ENCODE measurements at places on chromosomes 12 and 14. TPM values are rescaled to one million over a fixed set of nuclear protein-coding genes. Genes with fewer than 3 reads are reported as not detected.

DNA sequence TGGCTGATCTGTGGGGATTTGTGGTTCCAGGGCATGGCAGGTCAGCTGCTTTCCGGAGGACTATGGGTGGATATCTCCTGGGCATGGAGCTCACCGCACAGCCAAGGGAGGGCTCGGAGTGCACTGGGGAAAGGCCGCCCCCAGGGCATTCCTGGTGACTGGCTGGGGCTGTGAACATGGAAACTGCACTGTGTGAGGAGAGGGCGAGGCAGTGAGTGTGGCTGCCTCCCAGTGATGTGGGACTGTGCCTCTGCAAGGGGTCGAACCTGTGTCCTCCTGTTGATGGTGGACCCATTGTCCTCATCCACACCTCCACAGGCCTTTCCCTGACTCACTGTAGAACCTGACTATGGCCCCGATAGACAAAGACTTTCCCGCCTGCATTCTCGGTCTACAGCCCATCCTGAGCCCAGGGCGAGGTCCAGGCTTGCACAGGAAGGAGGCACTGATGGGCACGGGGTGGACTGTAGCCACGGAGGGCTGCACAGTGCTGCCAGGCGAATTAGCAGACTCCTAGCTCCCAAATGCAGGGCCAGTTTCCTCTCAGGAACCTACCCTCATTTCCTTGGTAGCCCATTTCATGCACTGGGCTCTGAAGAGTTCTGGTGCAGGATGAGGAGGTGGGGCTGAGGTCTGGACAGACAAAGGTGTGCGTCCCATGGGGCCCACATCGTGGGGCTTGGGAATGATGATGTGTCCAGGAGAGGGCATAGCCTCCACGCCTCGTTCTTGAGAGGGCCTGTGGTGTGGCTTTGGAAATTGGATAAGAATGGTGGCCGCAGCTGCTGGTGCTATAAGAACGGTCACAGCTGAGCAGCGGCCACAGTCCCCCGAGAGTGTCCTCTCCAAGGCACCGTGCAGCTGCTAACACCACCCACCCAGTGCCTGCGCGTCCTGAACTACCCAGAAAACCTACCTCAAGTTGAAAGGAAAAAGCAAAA, 415.1 kb downstream of the TMEM121 start:
- no peak for DNase-seq

DNA sequence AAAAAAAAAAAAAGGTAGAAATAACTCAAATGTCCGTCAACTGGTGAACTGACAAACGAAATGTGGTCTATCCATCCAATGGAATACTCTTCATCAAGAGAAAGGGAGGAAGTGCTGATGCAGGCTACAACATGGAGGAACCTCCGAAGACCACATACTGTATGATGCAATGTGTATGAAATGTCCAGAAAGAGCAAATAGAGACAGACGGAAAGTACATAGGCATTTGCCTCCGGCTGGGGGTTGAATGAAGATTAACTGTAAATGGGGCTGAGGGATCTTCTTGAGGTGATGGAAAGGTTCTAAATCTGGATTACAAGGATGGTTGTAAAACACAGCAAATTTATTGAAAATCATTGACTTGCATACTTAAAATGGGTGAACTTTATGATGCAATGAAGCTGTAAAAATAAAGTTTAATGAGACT, 35.4 kb downstream of the DLK1 start:
- no peak for DNase-seq

DNA sequence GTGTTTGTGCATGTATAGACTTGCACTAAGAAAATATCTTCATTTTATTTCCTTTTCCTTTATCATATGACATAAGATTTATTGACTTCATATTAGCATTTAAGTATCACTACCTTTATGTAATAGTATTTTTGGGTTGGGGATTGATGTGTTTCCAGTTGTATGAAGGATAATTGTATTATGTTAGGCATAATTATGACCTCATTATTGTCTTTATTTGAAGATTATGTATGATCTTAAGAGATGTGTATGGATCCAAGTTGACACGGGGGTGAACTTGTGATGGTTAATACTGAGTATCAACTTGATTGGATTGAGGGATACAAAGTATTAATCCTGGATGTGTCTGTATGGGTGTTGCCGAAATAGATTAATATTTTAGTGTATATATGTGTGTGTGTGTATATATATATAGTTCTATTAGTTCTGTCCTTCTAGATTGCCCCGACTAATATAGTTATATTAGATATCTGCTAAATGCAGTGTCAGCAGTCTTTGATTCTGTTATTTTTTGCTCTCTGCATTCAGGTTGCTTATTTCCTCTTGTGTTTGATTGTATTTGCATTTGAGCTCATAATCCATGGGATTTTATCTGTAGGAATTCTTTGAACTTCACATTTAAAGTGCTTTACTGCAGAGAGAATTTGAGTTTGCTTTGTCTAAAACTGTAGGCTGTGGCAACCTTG, 211.0 kb downstream of the TMEM117 start:
- DNase-seq, result no peak

- DNase-seq, result no peak
Observed at GRCh38 chr14:100045642-100046344, 19.4 kb upstream of the EVL start.

DNA sequence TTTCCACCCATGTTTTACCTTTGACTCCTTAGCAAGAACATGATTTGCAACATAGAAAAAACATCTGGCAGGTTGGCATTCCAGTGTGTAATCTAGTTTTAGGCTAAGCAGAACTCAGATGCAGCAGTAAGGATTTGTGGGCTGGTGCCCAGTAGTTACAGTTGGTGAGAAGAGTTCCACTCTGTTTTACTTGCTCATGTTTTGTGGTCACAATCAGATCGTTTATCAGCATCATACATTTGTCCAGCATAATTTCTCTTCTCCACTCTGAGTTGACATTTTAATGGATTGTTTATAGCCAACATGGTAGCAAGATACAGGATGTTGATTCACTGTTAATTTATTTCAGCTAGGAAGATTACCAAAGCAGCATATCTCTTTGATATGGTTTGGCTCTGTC, 120.0 kb downstream of the PDE6H start:
- no peak for DNase-seq

GRCh38 chr14:70186900-70187451, 1.8 kb downstream of the SLC8A3 start:
- DNase-seq, result no peak

GRCh38 chr12:34287437-34287836, 265.1 kb downstream of the ALG10 start:
- DNase-seq, result no peak

- no peak for DNase-seq
Observed at GRCh38 chr12:92639017-92639416, 63.8 kb upstream of the PLEKHG7 start.

DNA sequence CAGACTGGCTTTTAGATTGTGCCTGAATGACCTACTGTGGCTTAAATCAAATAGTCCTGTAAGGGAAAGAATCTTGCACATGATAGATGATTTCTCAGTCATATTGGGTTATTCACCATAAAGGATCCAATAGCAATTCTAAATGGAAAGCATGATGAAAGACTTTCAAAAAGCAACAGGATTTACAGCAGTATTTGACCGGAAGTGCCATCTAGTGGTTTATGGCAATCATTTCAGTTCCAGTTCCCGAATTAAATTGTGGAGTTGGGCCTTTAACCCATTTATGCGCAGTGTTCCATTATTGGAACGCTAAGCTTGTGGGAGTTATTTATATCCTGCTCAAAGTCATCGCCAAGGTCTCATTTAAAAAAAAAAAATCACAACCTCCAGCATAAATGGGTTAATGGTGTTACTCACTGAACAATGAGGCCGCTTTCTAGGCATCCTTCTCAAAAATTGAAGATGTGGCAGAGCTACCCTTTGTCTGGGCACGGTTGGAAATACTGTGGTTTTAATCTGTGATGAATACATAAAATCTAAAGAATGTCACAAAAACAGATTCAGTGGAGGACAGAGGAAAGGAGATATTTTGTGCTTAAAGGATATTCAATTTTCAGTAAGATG, 60.8 kb upstream of the REP15 start:
- DNase-seq, result no peak

GRCh38 chr12:11884706-11885105, 186.0 kb upstream of the BCL2L14 start:
- no peak for DNase-seq

- no peak for DNase-seq
Observed at GRCh38 chr12:121789233-121789781, 4.2 kb downstream of the RHOF start.

DNA sequence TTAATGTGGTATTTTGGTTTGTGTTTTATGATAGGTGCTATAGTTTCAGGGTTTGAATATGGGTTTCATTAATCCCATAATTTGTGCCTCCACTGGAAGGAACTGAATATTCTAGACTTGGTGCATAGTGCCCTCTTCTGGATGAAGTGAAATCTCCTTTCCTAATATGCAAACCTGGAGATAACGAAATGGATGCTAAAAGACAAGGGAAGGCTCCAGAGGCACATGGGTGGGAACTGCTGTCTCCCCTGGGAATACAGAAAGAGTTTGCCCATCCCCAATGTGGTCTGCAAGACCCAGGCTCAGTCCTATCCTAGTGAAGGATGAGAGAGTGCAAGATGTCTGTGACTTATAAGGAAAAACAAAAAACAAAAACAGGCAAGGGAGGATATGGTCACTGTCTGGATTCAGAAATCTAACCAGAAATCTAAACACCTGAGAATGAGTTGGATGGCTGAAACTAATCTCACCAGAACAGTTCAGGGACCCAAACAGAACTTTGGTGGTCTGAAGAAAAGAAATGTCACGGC, 142.3 kb upstream of the TMPO start:
- no peak for DNase-seq

GRCh38 chr14:91048265-91048664, 12.2 kb downstream of the RPS6KA5 start:
- DNase-seq, result no peak

DNA sequence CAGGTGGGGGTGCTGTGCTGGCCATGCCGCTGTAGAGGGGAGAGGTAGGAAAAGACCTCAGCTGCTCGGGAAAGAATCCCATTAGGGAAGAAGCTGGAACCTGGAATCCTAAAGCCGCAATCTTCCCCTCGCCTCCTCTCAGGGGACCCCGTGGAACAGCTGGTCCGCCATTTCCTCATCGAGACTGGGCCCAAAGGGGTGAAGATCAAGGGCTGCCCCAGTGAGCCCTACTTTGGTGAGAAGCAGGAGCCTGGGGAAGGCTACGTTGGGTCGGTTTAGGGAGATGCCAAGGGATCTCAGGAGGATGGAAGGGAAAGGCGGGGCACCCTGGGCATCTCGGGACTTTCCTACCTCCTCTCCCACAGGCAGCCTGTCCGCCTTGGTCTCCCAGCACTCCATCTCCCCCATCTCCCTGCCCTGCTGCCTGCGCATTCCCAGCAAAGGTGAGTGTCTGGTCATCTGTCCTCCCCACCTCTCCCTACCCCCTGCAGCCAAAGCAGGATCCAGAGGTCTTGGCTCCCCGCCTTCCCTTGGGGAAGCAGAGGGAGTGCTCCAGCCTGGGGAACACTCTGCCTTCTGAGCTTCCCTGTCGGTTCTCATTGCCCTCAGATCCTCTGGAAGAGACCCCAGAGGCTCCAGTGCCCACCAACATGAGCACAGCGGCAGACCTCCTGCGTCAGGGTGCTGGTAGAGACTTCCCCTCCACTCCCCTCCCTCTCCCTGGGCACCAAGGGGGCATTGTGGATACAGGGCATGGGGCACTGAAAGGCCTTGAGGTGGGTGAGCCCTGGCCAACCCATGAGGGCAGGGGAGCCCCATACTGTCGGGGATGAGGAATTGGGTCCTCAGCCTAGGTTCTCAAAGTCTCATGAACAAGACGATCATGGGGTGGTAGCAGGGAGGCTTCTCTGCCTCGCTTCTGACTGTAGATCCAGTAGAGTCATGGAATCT, 12.4 kb downstream of the TNS2 start:
- DNase-seq, result no peak

DNA sequence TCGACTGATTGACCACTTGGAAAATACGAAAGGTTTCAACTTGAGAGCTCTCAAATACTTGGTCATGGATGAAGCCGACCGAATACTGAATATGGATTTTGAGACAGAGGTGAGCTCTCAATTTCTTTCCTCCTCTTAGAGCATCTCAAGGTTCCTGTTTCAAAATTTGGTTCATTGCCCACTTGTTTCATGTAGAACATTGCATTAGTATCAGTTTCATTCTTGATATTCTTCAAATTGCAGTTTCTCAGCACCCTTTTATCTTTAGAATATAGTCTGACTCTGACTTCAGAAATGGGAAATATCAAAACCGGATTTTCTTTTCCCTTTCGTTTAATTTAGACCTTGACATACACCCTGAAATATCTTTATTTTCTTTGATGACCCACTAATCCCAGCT, 8.8 kb downstream of the DDX47 start:
- no peak for DNase-seq

DNA sequence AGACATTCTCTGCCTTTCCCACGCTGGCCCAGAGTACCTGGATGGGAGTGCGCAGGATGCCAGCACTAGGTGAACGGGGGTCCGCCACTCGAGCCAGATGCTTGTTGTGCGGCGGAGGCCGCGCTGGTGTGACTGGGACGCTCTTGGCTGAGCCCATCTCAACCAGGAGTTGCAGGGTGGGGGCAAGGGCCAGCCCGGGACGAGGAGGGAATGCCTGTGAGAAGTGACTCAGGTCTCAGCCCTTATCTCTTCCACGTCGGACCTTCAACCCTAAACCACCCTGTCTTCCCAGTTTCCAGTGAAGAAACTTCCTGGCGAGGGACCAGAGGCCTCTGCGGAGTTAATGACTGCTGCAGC, 312 bp downstream of the CDCA3 start:
- DNase-seq, result no peak

DNA sequence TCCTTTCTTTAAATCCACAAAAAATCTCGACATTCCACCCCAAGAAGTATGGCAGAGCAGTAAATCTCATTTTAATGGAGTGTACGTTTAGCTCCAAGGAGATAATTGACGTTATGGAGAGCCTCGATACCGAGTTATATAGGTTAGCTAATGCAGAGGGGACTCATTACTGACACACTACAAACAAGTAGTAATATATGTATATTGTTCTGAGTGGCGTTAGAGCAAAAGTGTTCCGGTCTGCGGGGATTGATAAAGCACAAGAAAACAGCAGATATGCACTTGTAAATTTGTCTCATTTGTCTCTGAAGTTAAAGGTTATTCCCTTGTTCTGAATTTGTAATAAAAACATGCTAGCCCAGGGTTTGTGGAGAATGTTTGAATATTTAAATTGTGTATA, 84.1 kb downstream of the BCL11B start:
- DNase-seq, result no peak

TMEM233 gene
- 1.0 TPM for polyA plus RNA-seq

C1QL4 gene
- 1.5 TPM for polyA plus RNA-seq

AQP2 gene
- polyA plus RNA-seq, result 97.4 TPM

UNG gene
- polyA plus RNA-seq, result 66.1 TPM

TMEM132C gene
- polyA plus RNA-seq, result 1.8 TPM

IAPP gene
- not detected for polyA plus RNA-seq

MMP19 gene
- polyA plus RNA-seq, result 0.93 TPM

G2E3 gene
- polyA plus RNA-seq, result 31.1 TPM

PPP4R4 gene
- 0.18 TPM for polyA plus RNA-seq

LMNTD1 gene
- polyA plus RNA-seq, result not detected

TAS2R8 gene
- not detected for polyA plus RNA-seq
